ENCODE measurements at places on chromosomes 12 and 14. TPM values are rescaled to one million over a fixed set of nuclear protein-coding genes. Genes with fewer than 3 reads are reported as not detected.

The FAM90A1 gene
- total RNA-seq: not detected

GRCh38 chr12:70330158-70330557 lies 35.9 kb upstream of the KCNMB4 start:
- DNase-seq: no peak

- no peak for DNase-seq
Observed at GRCh38 chr12:109461846-109462756, 15.0 kb downstream of the KCTD10 start.

The SLC39A2 gene
- total RNA-seq: not detected

The MGP gene
- total RNA-seq: not detected

The RPS29 gene
- 1,117 TPM for total RNA-seq

- no peak for DNase-seq
Observed at GRCh38 chr12:108620236-108620879, 13.3 kb downstream of the SELPLG start.

DNA sequence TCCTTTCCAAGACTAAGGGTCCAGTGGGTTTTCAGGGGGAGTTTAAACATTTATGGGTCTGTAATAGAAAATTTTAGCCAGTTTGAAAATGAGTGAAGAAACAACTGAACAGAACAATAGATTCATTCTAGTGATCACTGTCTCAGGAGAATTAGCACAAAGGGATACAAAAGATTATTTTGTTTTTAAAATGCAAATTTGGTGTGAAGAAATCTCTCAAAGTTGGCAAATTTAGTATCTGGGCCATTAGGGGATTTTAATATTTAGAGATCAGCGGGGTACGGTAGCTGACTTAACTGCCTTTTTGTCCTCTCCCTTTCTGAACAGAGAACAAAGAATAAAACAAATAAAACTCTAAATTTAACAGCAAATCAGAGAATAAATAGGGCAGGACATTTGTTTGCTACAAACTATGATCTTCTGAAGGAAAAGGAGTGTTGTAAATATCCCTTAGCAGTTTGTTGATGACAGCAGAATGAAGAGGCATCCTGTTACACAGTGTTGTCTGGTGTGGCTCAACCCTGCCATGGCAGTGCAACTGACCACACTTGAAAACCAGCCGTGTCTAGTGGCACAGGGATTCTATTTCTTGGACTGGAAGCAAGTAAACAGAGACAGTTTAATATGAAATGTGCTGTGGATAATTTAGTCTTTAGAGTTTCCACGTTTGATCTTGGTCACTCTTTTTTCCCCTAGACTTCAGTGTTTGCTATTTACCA lies 46.3 kb upstream of the LRTM2 start:
- DNase-seq: no peak

The APOF gene
- not detected for total RNA-seq

GRCh38 chr12:129328235-129328634 lies 475.0 kb downstream of the GLT1D1 start:
- DNase-seq: no peak

The KRT2 gene
- total RNA-seq: not detected

DNA sequence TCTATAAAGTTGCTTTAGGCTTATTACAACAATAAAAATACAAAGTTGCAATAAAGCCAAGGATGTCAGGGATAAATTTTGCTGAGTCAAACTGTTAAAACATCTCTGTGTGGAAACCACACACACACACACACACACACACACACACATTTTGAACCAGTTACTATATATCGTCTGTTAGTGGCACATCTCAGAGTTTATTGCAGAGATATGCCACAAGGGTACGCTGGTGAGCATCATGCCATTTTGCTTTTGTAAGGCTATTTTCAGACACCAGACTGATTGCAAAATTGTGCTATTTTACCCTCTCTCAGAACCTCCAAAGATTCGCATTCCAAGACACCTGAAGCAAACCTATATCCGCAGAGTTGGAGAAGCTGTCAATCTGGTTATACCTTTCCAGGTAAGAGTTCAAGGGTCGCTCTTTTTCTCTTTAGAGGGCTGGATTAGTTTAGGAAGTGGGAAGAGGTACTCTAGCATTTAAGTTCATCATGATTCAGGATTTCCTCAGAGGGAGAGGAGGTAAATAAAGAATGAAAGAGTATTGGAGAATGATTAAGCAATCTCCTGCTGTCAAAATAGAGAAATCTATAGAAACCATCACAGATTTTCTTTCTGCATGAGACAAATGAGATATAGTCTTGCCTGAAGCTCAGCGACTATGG lies 27.3 kb upstream of the CHPT1 start:
- no peak for DNase-seq

Measured in progenitor cell of endocrine pancreas (in vitro differentiated cells).